ENCODE measurements at places on chromosomes 2 and 18.

- DNase-seq: peak; percentile 30
Measured at GRCh38 chr2:201643216-201643890, at the start of gene TMEM237. TSS of gene TMEM237 (minus strand) at chr2:201643503. CDS start at chr2:201643400, 103 bp downstream.

DNA sequence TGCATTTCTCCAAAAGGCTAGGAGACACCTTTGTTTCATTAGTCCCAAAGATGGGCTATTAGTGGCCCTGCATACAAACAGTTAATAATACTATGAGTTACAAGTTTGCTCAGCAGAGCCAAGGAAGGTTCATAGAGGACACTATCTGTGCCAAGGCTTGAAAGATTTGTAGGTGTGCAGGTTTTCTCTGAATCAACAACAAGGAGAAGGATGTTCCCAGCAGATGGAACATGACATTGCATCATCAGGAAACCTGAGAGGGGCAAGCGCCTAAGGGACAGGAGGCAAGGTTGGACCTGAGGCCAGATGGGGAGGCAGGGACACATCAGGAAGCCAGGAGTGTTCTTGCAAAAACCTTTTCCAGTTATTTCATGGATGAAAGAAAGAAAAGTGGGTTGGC is 35.4 kb upstream of the STK17B start:
- DNase-seq: no peak

DNA sequence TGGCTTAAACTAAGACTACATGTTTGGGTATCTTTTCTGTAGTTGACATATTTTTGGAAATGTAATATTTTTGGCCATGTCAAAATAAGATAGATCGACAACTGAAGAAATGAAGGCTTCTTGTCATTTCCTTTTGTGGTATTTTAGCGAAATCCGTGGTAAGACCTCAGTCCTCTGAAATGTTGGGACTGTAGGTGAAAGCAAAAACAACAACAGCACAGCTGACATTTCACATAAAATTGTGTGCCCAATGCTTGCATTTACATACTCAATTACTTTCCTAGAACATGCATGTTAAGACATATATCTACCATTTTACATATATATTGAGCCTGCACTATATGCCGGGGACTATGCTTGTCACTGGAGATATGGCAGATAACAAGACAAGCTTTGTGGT is 50.2 kb downstream of the SPP2 start:
- no peak for DNase-seq

- DNase-seq: peak; percentile 46
Measured at GRCh38 chr2:120735746-120736170, at the start of gene GLI2. TSS of gene GLI2 (plus strand) at chr2:120735868. CDS start at chr2:120797321, 61,453 bp downstream.

- DNase-seq: no peak
Measured at GRCh38 chr2:8796315-8796848, 41.0 kb downstream of the KIDINS220 start.

DNA sequence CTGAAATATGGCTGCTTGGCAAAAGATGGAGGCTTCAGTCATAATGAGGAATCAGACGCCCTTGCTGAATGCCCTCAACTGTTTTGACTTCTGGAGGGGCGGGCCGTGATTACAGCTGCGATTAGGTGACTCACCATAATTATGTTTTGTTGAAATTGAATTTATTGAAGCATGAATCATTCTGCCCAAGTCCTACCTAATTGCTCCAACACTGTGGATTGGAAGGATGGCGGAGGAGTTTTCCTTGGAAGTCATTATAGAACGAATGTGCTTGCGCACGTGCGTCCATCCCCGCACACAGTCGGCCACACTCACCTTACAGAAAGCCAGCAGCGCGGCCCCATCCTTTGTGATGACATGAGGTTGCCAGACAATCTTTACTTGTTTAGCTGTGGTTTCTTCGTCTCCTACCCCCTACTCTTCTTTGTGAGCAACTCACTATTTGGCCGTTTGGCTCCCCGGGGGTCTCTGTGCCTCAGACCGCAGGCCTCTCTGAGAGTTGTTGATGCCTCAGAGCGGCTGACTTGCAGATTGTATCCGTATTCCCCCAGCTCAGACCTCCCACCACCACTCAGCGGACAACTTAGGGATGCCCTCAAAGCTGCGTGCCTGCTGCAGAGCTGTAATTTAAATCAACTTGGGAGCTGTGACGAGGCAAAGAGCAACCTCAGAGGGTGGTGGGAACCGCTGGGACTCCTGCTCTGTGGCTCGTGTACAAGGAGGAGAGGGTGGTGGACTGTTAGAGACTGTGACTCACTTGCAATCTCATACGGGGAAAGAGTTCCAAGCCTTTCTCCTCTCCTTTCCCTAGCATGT is 513.4 kb downstream of the TNS1 start:
- DNase-seq: no peak

- DNase-seq: no peak
Measured at GRCh38 chr2:68487773-68488355, 20.5 kb downstream of the APLF start.

DNA sequence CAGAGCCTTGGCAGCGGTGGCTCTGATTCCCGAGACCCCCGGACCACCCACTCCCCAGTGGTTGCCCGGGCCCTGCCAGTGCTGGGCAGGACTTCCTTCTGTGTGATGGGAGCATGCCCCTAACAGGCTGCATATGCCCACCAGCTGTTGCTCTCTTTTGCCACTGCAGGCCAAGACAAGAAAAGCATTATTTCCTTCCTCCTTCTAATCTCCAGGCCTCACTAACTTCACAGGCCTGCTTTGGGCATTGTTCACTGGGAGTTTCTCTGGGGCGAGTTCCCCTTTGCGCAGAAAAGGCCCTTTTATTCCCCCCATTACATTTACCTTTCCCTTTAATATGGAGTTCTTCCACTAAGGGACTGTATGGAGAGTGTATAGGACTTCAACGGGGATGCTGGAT is 249.1 kb upstream of the SIX2 start:
- no peak for DNase-seq

GRCh38 chr2:229268626-229269025 is 2.5 kb downstream of the PID1 start:
- DNase-seq: no peak

- DNase-seq: no peak
Measured at GRCh38 chr2:202786842-202787241, 84.7 kb downstream of the ICA1L start.

GRCh38 chr2:54597153-54597848 is 126.2 kb upstream of the EML6 start:
- no peak for DNase-seq

- no peak for DNase-seq
Measured at GRCh38 chr2:191204433-191204832, 40.8 kb upstream of the MYO1B start.

- no peak for DNase-seq
Measured at GRCh38 chr2:172038121-172038520, 38.4 kb downstream of the METAP1D start.

DNA sequence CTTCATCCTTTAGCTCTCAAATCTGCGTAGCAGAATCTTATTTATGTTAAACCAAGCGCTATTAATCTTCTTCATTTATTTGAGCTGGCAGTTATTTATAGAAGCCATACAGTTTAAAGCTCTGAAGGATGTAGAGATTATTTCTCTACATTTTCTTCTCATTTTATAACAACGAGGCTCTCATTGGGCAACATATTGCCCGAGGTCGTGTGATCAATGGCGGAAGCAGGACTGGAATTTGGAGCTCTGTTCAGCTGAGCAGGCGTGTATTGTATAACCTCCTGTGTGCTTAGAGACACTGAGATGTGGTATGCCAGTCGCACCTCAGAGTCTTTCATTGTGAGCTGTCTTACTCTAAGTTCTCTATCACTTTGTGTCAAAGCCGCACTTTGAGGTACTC is 17.5 kb upstream of the DRC1 start:
- no peak for DNase-seq

- no peak for DNase-seq
Measured at GRCh38 chr2:118502106-118502505, 345.3 kb downstream of the EN1 start.

DNA sequence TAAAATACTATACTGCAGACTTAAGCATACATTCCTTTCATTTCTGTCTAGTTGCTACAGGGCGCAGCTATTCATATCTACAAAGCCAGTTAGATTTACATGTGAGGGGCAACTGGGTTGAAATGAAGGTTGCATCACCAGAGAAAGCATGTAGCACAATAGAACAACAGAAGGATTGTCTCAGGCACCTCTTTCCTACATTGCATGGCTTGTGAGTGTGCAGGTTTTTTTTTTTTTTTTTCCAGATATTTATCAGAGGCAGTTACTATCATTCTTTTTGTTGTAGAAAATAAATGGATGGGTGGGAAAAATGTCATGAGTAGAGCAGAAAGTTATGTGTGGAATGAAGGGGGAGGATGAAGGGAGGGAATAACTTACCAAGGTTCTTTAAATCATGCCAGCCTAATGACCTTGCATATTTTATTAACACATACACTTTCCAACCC is 86.8 kb downstream of the ERBB4 start:
- no peak for DNase-seq

DNA sequence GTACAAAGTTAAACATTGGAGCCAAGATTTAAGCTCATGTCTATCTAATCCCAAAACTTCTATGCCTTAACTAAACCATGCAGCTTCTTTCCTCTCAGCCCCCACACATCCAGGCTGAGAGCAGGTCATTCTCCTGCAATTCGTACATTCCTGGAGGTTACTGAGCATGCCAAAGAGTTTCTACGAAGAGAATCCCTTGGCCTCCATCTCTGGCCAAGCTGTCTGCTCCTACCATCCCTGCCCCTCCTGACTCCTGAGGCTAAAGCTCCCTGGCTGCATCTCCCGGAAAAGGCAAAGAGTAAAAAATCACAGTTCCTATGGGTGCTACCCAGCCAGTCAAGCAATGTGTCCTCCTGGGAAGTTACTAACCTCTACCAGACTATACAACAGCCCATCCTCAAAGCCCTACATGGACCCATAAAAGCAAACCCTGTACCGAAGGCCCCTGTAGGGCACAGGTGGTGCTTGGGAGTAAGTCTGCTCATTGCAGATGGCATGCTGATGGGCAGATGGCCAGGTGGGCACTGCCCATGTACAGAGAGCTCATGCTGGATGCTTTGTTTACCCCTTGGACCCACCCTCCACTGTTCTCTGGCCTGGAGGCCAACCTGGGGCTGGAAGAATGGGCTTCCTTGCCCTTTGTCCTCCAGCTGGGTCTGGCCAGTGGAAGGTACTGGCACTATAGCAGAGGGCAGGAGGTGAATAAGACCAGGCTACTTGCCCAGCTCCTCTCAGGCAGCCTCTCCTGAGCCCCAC is 99.5 kb downstream of the TTC32 start:
- DNase-seq: no peak

- DNase-seq: no peak
Measured at GRCh38 chr2:169468841-169469240, 10.5 kb upstream of the BBS5 start.

GRCh38 chr2:41735476-41735875 is 312.3 kb upstream of the PKDCC start:
- DNase-seq: no peak

DNA sequence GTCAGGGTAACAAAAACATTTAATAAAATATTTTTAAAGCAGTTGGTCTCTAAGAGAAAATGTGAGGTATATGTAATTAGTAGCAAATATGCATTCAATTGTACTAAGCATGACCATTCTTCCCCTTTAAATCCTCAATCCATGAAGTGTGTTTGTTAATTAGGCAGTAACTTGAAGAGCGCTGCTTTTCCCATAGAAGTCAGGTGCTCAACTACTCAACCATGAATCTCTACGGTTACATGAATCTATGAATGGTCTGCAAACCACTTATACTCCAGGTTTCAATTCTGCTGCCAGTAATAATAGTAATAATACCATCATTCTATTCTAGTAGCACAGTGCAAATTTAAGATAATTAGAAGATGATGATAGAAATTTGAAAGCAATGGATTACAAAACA is 55.8 kb downstream of the SLC8A1 start:
- DNase-seq: no peak
